ENCODE measurements at places on chromosomes 2 and 18.

- no peak for DNase-seq
Observed at GRCh38 chr2:54757500-54757899, 34.0 kb downstream of the EML6 start.

DNA sequence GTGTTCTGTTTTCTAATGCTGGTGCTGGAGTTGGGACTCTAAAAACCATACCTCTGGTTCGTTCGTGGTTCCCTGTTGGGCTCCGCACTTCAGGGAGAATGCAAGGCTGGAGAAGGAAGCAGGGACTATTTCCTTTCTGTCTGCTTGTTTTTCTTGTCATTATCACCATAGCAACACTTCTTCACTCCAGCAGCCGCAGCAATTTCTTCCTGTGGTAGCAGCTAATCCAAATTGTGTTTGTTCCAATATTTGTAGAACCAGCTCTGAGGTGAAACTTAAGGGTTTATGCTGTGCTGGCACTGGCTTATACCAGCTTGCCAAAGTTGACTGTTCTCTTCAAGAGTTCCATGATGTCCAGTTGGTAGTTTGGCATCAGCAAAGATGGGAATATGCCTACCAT, 301.4 kb upstream of the SYT4 start:
- no peak for DNase-seq

DNA sequence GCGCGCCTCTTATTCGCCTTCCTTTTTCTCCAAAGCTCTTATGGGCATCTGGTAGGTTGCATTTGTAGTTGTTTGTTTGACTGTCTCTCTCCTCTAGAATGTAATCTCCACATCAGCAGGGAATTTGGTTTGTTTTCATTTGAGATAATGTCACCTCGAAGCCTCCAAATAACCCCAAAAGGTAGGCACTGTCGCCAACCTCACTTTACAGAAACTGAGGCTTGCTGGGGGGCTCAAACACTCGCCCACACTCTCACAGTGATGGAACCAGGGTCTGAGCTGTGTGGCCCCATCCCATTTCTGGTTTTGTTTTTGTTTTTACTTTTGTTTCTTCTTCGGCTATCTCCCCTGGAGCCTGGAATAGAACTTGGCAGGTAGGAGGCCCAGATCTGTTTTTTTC, 172.2 kb upstream of the MYCN start:
- no peak for DNase-seq

GRCh38 chr2:183455056-183455455, 330.8 kb downstream of the NUP35 start:
- no peak for DNase-seq

DNA sequence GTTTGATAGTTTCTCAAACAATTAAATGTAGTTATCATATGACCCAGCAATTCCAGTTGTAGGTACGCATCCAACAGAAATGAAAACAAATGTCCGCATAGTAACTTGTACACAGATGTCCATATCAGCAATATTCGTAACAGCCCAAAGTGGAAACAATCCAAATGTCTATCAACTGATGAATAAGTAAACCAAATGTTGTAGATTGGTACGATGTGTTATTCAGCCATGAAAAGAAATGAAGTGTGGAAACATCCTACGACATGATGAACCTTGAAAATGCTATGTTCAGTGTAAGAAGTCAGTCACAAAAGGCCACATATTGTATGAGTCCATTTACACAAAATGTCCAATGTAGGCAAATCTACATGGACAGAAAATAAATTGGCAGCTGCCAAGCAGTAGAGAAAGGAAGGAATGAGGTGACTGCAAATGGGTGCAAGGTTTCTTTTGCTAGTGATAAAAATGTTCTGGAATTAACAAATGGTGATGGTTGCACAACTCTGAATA, 26.9 kb downstream of the GAREM1 start:
- no peak for DNase-seq

All from activated CD4-positive, alpha-beta T cell treated with anti-CD3 and anti-CD28 coated beads for 4 hours (primary cell).